ENCODE measurements at places on chromosomes 3 and 15.

DNA sequence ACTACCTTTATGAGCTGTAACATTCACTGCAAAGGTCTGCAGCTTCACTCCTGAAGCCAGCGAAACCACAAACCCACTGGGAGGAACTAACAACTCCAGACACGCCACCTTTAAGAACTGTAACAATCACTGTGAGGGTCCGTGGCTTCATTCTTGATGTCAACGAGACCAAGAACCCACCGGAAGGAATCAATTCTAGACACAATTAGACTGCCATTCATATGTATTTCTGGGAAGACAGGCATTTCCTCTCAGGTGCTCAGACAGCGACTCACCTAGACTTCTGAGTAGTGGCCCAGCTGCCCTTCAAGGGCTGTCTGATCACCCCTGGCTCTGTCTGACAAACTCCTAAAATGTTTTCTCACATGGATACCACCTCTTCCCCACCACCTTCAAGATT, 506.8 kb downstream of the PDCD6IP start:
- no peak for DNase-seq

- no peak for DNase-seq
These were observed 102.0 kb upstream of the DAZL start for GRCh38 chr3:16707260-16707659.

GRCh38 chr15:48427479-48427878, 96.2 kb downstream of the DUT start:
- DNase-seq, result no peak

- DNase-seq, result no peak
These were observed 1.2 kb downstream of the GBE1 start for GRCh38 chr3:81760215-81760614.

GRCh38 chr15:35680951-35681350, 135.0 kb upstream of the DPH6 start:
- DNase-seq, result no peak

- DNase-seq, result no peak
These were observed 32.0 kb downstream of the ADAMTSL3 start for GRCh38 chr15:83685916-83686332.

GRCh38 chr15:40088929-40089755, 19.5 kb downstream of the BMF start:
- no peak for DNase-seq

GRCh38 chr3:46119253-46119652, 88.9 kb downstream of the CCR1 start:
- no peak for DNase-seq

All from GM04503 (cell line).